ENCODE measurements at places on chromosomes 4 and X. TPM values are rescaled to one million over a fixed set of nuclear protein-coding genes. Genes with fewer than 3 reads are reported as not detected.

The FAM120C gene
- 9.0 TPM for total RNA-seq

DNA sequence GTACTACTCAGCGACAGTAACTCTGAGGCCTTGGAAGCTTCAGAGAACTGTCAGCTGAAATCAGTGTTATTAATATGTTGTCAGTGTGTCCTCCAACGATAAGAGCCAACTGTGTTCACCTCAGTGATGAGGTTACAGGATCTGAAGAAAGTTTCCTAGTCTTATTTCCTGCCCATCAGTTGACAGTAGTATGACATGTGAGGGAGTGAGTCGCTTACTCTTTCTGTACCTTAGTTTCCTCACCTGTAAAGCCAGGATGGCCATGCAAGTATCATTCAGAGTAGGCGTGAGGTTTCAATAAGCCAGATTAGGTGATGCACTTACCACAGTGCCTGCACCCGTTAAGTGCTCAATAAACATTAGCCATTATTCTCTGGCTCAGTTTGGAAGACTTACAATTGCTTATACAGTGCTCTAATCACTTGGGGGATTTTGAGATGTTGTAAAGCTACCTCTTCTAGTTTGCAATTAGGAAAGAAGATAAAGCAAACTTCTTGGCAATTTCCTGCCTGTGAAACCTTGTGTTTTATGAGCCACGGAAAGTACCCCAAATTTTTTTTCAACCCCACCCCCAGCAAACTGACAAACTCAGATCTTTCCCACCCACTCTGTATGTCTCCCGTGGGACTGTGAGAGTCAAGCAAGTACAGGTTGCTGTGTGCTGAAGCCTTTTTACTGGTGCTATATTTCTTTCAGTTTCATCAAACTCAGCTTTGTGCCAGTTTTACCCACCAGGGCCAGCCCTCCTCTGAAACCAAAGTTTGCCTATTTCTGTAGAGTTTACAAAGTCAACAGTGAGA, 62.2 kb downstream of the ANXA3 start:
- no peak for DNase-seq

The SLIT2 gene
- 125 TPM for total RNA-seq

The SHROOM2 gene
- 5.8 TPM for total RNA-seq

- no peak for DNase-seq
Measured at GRCh38 chrX:129496625-129497024, 26.7 kb downstream of the SMARCA1 start.
